Astrocyte of the spinal cord (primary cell): ENCODE measurements at places on chromosomes 16 and 17.

GRCh38 chr17:33949100-33949499 lies 306.0 kb upstream of the CCL2 start:
- no peak for DNase-seq

- DNase-seq = no peak
Observed at GRCh38 chr17:76873856-76874255, 5.7 kb downstream of the MGAT5B start.

DNA sequence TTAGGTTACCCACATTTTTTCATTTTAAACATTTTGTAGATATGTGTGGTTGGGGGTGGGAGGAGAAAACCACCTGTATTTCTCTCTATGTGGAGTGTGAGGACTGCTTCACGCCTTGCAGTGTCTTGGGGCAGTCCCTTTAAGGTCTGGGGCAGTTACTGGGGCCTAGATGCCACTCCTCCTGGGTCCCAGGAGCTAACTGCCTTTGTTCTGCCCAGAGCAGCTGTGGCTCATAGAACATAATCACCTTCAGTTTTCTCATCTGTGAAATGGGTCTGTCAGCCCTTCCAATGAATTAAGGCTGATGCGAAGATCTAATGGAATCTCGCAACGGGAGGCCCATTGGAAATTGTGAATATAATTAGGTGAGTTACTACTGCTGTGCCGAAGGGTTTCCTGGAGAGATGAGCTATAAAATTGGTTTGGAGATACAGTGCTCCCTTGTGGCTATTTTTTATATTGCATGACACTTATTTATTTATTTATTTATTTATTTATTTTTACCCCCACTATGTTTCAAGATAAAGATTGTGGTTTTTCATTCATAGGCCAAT lies 22.9 kb downstream of the DHRS7C start:
- DNase-seq = peak; percentile 33

DNA sequence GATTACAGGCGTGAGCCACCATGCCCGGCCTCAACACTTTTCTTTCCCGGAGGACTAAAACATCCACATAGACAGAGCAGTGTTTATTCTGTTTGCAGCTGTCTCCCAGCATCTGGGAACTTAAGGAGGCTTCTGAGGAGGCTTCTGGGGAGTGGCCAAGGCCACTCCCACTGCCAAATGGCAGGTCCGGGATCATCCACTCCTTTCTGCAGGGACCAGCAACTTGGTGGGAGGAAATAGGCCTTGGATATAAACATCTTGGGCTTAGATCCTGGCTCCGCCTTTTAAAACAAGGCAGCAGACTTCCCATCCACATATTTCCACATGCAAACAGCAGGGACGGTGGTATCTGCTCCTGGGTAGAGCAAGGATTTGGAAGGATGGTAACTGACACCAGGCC lies 14.1 kb upstream of the SPATA32 start:
- DNase-seq = peak; percentile 37

GRCh38 chr17:40557531-40558299 lies 7.6 kb downstream of the CCR7 start:
- no peak for DNase-seq

- no peak for DNase-seq
Observed at GRCh38 chr16:52256310-52257078, 290.4 kb downstream of the TOX3 start.

DNA sequence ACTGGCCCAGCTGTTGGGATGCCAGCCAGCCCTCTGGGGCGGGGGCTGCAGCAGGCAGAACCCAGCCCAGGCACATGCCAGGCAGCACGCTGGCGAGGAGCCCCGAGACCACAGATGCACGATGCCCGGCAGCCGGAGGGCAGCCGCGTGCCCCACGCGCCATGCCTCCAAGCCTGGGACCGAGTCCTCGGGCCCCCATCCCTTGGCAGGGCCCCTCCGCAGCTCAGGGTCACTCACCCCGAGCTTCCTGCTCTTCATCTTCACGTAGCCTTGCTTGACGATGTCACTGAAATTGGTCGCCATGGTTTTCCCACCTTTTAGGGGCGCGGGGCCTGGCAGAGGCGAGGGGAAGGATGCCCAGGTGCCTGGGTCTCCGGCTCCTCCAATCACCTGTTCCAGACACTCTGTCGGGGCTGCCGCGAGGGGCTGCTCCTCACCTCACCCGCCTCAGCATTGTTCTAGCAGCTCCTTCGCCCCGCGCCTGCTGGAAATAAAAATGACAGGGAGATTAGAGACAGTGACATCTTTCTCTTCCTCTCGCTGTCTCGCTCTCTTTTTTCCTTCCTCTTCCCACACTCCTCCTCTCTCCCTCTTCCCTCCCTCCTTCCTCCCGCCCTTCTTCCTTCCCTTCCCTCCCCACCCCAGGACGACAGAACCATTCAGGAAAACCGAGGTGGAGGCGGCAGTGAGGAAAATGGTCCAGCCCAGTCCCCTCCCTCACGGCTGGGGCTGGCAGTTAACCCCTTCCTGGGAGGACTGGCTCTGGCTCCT lies 6.9 kb downstream of the DOK4 start:
- peak; percentile 54 for DNase-seq

- DNase-seq = no peak
Observed at GRCh38 chr16:87757841-87758426, 7.9 kb downstream of the KLHDC4 start.

DNA sequence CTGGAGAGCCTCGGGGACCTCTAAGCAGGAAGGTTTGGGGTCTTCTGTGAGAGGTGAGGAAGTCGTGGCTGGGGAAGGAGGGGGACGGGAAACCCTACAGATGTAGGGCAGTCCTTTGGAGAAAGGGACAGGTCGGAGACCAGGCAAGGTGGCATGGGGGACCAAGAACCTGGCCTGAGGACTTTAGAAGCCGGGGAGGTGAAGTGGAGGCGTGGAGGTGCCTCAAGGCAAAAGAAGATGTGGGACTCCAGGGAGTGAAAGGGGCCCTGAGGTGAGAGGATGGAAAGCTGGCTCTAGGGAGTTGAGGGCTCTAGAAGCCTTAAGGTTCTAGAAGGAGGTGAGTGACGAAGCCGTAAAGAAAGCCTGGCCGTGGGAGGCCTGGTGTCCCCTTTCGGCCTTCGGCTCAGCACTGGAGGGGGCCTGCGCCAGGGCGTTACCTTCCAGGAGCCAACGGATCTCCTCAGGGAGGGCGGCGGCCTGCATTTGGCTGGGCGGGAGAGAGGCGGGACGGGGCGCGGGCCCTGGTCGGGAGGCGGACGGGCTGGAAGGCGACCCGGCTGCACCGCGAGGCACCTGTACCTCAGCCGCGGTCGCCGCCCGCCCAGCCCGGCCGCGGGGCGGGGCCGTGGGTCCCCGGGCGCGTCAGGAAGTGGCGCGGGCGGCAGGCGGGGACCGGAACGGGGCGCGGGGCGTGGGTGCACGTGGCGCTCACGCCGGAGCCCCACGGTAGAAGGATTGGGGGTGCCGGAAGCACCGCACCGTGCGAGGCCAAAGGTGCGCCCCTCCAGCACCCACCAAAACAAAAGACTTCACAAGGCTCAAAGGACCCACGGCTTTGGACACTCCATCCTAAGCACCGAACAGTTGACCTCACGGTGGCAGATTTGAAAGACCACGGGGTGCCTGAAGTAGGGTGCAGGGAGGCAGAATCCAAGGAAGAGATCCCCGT lies at the start of gene SKAP1:
Gene SKAP1 (minus strand): TSS at position 577 of the 949 bp plus-strand sequence.
- DNase-seq = no peak

GRCh38 chr17:30232015-30232823 lies 3.3 kb downstream of the SLC6A4 start:
- DNase-seq = no peak

GRCh38 chr16:78633551-78633950 lies 534.1 kb downstream of the WWOX start:
- no peak for DNase-seq

- DNase-seq = no peak
Observed at GRCh38 chr16:70482624-70483023, 28.2 kb downstream of the FCSK start.

DNA sequence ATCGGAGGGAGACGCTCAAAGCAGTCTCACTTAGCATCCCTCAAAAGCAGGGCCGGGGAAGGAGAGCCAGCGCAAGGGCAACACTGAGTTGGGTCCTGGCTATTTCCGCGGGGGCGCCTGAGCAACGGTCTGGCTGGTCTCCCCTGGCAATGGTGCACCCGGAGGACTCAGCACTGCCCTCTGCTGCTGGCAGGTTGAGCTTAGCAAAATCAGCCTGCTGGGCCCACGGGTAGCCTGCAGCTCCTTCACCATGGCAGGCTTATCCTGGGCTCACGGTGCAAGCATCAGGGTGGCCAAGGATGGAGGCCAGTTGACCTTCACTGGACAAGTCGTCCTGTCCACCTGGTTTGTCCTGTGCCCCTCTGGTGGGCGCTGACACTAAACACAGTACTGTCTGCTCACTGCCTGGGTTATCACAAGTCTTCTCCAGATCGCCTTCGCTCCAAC lies 14.4 kb upstream of the ALDH3A1 start:
- DNase-seq = peak; percentile 52

- DNase-seq = no peak
Observed at GRCh38 chr16:52547004-52547833, at the start of gene TOX3. Gene TOX3 (minus strand): TSS chr16:52547143. CDS start chr16:52546723, 420 bp downstream.

- DNase-seq = no peak
Observed at GRCh38 chr17:70947636-70948565, 778.6 kb downstream of the KCNJ2 start.

- DNase-seq = peak; percentile 71
Observed at GRCh38 chr17:81049973-81050551, 15.1 kb downstream of the BAIAP2 start.

GRCh38 chr16:81826523-81826922 lies 47.4 kb downstream of the PLCG2 start:
- DNase-seq = no peak
